ENCODE measurements at places on chromosomes 12 and 14.

DNA sequence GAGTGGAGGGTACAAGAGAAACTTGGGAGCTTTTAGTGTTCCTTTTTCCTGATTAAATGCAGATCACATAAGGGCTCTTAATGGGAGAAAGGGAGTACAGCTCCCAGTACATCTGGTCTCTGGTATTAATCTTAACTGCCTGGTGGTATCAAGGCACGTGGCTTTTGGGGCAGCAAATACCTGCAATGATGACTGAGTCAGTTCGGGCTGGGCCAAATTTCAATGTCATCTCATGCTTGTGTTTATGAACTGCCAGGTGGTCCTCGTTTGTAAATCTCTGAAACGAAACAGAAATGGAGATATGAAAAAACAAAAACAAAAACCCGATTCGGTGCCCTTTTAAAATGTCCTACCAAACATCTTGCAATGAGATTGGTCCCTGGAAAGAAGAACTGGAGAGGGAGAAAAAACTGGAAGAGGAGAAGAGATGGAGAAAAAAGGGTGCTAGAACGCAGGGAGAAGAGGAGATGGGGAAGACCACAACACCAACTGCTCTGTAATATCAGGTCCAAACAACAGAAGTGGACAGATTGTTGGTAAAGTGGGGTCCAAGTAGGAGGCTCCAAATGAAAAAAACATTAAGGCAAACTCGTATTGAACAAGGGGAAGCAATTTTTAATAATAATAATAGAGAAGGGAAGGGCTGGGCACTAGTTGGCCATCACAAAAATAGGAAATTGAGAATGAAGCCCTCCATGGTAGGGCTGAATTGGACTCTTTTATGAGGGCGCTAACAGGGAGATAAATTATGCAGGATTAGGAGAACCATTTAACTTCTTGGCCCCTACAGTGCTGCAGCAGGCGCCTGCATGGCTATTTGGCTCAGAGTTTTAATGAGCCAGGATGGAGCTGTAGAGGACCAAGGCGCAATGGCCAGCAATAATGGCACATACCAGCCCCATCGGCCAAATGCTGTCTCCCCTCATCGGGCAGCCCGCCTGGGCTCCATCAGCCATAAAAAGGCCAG, 45.4 kb upstream of the NPFF start:
- no peak for DNase-seq

- no peak for DNase-seq
Observed at GRCh38 chr14:54692284-54692772, 125.4 kb downstream of the SAMD4A start.

- DNase-seq = no peak
Observed at GRCh38 chr14:102616799-102617198, 24.4 kb downstream of the RCOR1 start.

- DNase-seq = no peak
Observed at GRCh38 chr12:65695113-65695865, 129.0 kb upstream of the HMGA2 start.

DNA sequence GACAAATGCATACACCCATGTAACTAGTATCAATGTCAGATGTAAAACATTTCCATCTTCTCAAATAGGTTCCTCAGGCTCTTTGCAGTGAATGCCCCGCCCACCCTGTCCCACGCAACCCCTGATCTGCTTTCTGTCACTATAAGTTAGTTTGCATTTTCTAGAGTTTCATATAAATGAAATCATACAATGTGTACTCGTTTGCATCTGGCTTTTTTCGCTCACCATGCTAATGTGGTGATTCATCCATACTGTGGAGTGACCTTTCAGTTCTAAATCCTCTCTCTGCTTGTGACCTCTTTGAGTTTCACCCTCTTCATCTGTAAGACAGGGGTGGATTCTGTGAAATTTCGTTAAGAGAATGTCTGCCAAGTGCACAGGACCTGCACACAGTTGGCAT, 30.6 kb upstream of the MSI1 start:
- DNase-seq = no peak

DNA sequence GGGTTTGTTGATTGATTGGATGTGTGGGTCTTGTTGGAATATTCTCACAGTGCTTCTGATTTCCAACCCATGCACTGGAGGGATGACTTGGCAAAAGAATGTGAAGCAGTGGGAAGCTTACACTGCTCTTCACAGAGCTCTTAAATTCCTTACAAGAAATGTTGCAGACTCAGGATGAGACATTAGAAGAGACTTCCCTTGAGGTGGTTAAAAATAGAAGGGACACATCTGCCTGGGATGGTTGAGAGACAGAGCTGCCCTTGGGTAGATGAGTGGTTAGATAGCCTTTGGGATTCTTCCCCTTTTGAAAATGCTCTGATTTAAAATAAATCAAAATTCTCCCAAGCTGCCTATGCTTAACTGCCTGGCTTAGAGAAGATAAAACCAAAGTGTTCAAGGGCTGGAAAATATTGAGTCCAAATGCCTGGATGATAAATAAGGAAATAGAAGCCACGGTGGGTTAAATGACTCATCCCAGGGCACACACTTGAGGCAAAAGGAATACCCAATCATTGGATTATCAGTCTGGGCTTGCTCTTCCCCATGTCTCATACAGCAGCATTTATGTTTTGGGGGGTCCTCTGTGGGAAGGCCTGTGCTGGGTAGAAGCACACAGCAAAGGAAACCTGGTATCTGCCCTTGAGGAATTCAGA, 264.3 kb downstream of the AKAP6 start:
- DNase-seq = no peak

DNA sequence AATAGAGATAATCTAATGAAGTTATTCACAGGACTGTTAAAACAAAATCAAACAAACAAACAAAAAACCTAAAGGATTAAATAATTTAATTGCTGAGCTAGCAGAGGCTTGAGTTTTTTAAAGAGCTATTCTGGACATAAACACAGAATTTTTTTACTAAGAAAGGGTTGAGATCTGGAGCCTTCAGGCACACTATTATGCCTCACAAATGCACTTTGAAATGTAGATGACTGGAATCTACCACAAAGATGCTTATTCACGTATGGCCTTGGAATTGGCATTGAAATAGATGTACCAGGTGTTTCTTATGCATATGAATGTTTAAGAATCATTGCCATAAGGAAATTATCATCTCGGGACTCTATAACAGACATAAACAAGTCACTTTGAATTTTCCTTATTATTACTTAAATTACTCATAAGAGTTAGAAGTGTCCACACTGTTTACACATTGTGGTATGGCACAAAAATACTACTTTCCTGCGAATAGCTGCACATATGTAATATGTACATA, 21.6 kb downstream of the PUS7L start:
- DNase-seq = no peak

- no peak for DNase-seq
Observed at GRCh38 chr12:7915661-7916403, 20.2 kb downstream of the SLC2A3 start.

DNA sequence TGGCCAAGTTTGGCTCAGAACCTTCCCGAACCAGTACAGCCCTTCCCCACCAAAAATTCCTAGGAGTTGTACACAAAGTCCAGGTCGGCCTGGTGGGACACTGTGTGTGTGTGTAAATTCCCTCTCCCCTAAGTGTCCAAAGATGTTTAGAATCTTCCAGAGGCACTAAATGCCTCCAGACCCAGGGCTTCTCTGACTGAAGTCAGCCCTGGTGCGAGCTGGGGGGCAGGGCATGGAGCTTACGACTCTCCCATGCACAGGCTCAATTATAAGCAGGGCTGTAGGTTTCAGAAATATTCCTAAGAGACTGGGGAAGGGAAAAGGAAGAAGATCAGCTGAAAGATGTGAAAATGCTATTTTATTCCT, 106.9 kb upstream of the ATF7IP start:
- DNase-seq = no peak

DNA sequence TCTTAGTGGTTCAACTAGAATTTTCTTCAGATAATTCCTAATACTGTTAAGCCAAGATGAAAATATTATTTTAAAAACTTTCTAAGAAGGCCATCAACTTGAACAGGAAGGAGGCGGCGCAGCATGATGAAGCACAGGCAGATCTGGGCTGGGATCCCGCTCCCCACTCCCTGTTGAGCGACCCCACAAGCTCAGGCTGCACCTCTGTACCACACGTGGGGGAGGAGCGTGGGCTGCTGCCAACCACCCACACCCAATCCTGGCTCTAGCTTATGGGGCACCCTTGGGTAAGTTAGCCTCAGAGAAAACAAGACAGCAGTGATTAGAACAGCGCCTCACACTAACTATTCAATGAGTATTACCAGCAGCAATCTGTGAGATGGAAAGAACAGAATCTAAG, 6.0 kb downstream of the MTERF2 start:
- DNase-seq = no peak

DNA sequence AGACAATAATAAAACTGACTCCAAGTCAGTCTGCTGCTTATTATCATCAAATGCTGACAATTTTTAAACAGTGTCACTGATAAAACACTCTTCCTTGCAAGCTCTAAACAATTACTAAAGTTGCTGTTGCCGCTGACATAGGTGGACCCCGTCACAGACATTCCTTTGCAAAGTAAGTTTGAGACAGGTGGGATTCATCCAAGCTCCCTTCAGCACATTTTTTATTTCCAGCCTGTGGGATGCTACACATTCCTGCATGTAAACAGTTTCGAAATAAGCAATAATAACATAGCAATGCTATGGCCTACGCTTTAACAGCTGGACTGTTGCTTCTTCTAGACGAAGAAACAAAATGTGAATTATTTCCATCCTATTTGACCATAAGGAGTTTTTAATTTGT, 85.4 kb upstream of the HIF1A start:
- no peak for DNase-seq

- DNase-seq = no peak
Observed at GRCh38 chr12:85157035-85157603, 121.0 kb downstream of the LRRIQ1 start.

GRCh38 chr12:1313906-1314305, 280.5 kb downstream of the FBXL14 start:
- no peak for DNase-seq

- DNase-seq = no peak
Observed at GRCh38 chr12:89833337-89834252, 125.0 kb upstream of the ATP2B1 start.

DNA sequence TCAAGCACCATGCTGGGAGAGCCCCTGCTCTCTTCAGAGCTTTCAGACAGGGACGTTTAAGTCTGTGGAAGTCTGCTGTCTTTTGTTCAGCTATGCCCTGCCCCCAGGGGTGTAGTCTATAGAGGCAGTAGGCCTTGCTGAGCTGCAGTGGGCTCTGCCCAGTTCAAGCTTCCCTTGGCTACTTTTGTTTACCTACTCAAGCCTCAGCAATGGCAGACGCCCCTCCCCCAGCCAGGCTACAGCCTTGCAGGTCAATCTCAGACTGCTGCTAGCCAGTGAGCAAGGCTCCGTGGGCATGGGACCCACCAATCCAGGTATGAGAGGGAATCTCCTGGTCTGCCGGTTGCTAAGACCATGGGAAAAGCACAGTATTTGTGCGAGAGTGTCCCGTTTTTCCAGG, 37.4 kb upstream of the C12orf71 start:
- no peak for DNase-seq

All from stimulated activated CD4-positive, alpha-beta T cell treated with anti-CD3 and anti-CD28 coated beads, Interleukin-4, amount 100 ng/mL, for 48 hours (primary cell).